Activated CD4-positive, alpha-beta T cell treated with anti-CD3 and anti-CD28 coated beads, Interleukin-2, amount 10 ng/mL, durations not matched to agents 7 days and 5 days (primary cell): ENCODE measurements at places on chromosomes 16 and 17.

DNA sequence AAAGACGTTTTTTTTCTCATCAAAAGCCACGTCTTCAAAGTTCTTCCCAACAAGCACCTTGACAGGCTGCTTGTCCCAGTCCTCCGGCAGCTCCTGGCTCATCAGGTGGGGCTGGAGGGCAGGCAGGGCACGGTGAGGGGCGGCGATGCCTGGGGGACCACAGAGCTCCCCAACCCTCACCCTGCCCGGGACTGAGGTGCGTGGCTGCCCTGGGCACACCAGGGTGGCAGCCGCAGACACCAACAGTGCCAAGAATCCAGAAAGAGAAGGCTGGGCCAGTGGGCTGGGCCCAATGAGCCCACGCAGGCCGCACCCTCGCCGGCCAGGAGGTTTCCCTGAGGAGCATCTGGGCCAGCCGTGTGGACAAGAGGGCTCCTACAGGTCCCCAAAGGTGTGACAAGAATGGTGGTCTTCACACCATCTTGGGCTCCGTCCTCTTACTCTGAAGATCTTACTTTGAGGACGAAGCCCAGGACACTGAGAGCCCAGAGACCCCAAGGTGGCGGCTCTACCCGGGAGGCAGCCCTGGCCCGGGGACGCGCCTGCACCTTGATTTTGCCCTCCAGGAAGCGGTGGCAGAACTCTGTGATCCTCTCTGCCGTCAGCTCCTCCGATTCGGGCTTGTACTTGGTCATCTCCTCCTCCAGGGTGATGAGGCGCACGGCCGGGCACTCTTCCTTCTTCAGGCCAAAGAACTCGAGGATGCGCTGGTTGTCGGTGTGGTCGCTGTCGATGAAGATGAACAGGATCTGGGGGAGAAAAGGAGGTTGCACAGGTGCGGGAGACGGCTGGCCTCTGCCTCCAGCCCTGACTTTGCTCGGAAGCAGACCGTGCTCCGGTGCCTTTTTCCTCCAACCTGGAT lies 11.3 kb upstream of the PPP1R27 start:
- no peak for DNase-seq

- DNase-seq: no peak
These were observed 89.7 kb upstream of the CLEC18A start for GRCh38 chr16:69861292-69862030.

DNA sequence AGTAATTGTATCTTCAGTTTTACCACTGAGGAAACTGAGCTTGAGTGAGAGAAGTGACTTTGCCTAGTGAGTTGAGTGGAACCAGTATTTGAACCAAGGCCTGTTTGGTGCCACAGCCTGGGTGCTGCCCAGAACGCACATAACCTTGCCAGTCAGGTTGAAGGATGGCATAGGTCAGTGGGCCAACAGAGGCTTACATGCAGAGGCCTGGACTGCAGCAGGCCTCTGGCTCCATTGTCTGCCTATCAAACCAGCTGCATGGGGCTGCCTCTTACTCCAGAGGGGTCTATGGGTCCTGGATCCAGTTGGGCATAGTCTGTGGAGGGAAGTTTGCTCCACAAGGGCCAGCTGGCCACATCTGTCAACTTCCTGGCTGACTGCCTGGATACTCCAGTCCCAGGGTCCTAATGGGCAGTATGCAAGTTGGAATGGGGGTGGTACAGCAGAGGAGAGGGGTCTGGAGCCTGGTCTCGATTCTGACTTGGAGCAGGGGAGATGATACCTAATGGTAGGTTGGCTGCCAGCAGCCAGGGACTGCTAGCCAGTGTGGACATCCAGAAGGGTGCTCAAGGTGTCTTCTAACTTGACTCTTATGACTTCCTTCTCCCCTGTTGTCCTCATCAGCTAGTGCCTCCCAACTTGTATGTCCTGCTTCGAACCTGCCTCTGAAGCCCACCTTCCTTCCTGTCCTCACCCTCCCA lies 11.1 kb upstream of the RNF112 start:
- DNase-seq: no peak

GRCh38 chr17:58184986-58185761 lies 7.4 kb upstream of the EPX start:
- no peak for DNase-seq

GRCh38 chr17:32486111-32486700 lies 587 bp upstream of the CDK5R1 start:
- peak; percentile 67 for DNase-seq

DNA sequence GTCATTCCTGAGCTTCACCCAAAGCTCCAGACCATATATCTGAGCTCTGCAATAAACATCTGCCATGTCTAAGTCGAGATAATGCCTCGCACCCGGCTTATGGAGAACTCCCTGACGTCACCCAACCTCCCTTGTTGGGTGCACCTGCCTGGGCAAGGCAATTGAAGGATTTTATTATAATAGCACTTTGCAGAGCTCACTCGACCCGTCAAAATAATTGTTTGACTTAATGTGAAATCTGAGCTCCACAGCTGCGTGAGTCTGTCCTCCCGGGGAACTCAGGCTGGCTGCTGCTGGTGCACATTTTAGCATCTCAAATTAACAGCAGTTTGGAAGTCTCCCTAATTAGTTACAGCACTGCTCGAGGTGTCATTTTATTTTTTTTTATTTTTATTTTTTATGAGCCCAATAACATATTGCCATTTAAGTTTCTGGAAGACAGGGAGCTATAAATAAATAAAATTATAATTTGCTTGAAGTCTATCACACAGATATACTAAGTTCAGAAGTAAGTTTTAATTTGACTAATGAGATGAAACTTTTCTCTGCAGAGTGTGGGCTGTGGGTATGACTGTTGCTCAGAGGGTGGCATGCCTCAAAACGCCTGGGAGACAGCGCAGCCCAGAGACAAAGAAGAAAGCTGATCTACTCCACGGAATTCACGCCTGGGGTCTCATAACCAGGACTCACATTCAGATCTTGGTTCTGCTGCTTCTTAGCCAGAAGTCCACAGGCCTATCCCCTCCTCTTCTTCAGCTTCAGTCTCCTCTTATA lies 401.4 kb upstream of the C16orf82 start:
- DNase-seq: no peak

DNA sequence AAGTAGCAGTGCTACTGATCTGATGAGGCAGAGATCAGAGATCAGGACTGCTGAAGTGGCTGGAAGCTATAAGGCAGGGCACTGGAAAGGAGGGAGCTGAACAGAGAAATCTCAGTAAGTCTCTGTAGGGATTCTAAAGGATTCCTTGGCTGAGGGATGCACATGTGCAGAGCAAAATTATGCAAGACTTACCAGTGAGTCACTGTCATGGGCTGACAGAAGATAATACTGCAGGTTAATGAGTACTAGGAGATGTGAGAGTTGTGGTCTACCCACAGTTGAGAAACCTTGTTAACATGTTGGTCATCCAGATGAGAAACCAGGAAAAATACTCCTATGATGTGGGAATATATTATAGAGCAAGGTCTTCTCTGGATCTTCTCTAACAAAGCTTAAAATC lies 378.1 kb downstream of the HAPSTR1 start:
- DNase-seq: no peak

DNA sequence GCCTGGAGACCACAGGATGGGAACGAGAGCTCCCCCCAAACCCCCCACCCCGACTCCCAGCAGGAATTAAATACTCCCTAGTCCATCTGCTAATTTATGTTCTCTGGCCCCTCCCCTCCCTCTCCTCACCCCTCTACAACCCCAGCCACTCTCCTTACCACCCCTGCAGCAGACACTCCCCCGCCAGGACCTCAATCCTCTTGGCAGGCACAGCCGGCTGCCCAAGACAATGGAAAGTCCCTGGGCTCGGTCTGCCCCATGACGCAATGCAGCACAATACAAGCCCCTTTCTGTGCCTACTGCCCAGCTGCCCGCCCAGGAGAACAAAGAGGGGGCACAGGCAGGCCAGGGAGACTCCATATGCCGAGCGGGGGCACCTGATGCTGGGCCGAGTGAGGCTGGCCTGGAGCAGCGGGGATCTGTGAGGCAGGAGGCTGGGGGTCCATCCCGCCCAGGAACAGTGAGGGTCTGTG lies 30.3 kb upstream of the CDC42EP4 start:
- DNase-seq: no peak

DNA sequence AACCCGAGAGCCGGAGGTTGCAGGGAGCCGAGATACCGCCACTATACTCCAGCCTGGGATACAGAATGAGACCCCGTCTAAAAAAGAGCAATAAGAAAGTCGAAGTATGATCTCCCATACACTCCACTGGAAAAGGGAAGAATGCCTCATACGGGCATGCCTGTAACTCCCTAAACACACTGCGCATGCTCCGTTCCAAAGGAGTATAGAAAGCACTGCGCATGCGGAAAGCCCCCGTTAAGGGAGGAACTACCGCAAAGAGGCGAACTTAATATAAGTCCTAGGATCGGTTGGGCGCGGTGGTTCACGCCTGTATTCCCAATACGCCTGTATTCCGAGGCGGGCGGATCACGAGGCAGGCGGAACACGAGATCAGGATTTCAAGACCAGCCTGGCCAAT lies 313.1 kb upstream of the ERCC4 start:
- no peak for DNase-seq

DNA sequence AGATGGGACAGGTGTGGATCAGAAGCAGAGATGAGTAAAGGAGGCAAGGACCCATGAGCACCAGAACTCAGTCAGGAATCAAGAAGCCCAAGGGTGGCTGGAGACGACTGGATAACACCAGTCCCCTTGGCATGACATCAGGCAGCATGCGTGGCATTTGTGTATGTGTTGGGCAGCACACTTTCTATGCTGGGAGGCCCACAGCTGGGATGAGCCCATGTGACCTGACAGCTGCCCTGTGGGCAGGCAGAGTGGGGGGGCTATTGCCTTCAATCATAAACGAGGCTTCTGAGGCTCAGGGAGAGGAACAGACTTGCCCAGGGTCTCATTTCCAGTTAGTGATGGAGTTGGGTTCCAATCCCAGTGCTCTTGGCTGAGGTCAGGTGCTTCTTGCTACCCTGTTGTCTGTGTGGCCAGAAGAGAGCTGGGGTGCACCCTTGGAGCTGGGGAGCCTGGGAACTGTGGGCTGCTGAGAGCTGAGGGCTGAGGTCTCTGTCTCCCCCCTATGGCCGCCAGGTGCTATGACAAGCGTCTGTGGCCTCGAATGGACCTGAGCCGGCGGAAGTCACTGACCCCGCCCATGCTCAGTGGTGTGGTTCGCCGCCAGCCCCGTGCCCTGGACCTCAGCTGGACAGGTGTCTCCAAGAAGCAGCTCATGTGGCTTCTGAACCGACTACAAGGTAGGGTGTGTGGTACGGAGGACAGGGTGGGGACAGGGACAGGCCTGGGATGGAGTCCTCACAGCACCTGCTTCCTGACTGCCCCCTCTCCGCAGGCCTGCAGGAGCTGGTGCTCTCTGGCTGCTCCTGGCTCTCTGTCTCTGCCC lies 7.1 kb upstream of the ORAI3 start:
- peak; percentile 74 for DNase-seq
